Renal pelvis (tissue), 12 donors: ENCODE measurements at places on chromosomes 11 and 22. TPM values are rescaled to one million over a fixed set of nuclear protein-coding genes. Genes with fewer than 3 reads are reported as not detected.
A peak's percentile ranks its signal among the peaks of the same experiment; 100 is the strongest.

SLC35F2 gene
- 15.9 TPM for polyA plus RNA-seq

PDGFD gene
- 18.1 TPM for polyA plus RNA-seq

SCN3B gene
- 1.6 TPM for polyA plus RNA-seq

PYGM gene
- 2.3 TPM for polyA plus RNA-seq

- DNase-seq = no peak
These were observed 1484.5 kb upstream of the TENM4 start for GRCh38 chr11:80925321-80925720.

DNA sequence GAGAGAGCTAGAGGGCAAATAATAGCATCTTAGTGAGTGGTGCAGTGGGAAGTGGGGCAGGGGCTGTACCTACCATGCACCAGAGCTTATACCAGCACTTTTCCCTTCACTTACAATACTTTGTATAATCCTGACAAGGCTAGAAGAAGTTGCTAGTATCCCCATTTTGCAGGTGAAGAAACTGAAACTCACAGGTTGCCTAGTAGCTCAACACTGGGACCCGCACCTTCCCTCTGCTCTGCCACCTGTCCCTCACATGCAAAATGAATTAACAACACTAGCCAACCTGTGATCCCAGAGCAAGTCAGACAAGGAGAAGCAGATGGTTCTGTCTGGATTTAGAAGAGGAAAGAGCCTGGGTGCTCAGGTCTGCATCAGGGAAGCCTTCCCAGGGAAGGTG is 510.4 kb downstream of the BUD13 start:
- DNase-seq = no peak

DNA sequence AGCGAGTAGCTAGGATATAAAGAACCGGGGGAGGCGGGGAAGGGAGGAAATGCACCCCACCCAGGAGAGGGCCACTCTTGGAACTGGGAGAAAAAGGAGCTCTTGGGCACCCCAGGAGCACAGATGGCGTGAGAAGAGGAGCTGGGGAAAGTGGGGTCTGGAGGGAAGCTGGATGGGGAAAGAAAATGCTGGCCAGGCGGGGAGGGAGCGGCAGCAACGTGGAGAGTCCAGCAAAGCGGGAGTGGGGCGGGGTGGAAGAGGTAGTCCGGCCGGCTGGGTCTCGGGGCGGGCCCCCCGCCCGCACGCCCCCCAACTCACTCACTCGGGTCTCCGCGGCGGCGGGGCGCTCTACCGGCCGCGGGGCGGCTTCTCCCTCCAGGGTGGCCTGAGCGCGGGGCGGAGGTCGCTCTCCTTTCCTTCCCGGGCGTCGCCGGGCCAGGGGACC is 522 bp downstream of the TOB2 start:
- no peak for DNase-seq

DNA sequence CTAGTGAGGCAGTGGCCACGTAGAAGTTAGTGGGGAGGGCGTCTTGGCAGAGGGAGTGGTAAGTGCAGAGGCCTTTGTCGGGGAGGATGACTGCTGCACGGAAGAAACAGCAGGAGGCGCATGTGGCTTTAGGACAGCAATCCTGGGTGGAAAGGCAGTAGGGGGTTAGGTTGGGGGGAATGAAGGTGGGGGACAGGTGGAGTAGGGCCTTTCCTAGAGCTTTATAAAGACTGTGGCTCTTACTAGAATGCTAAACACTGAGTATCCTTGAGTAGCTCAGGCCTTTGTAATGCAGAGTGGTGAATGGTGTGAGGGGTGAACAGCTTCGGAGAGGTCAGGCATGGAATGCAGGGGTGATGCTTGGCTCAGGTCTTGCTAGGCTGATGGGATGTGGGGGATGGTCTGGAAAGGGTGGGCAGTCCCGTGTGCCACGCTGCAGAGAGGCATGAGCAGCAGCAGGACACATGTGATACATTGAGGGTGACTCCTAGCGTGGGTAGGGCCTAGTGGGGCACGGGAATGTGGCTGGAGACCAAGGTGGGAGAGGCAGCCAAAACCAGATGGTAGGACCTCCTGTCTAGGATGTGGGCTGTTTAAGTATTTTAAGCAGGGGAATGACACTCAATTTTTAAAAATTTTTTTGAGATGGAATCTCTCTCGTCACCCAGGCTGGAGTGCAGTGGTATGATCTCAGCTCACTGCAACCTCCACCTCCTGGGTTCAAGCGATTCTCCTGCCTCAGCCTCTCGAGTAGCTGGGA is 19.2 kb downstream of the AP2A2 start:
- peak; percentile 62 for DNase-seq

DNA sequence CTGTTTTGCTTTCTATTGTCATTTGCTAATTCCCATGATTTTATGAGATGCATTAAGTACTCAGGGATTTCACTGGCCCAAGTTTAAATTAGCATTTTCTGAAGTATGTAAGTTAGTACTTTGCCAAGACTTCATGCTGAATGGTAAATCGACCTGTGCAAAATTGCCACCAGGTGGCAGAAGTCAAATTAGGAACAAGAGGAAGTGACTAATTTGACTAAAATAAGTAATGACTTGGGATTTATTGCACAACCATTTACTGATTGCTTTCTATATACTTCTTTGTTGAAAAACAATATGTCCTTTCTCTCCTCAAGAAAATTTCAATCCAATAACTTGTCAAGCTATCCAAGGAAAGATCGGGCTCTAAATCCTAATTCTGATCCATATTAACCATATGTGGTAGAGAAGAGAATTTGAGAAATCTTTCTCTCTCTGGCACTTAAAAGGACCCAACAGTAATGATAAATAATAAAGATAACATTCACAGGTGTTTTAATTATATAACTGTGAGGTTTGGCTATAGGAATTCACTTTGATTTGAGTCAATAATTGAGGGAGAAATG is 253.7 kb upstream of the CHORDC1 start:
- DNase-seq = peak; percentile 20

DNA sequence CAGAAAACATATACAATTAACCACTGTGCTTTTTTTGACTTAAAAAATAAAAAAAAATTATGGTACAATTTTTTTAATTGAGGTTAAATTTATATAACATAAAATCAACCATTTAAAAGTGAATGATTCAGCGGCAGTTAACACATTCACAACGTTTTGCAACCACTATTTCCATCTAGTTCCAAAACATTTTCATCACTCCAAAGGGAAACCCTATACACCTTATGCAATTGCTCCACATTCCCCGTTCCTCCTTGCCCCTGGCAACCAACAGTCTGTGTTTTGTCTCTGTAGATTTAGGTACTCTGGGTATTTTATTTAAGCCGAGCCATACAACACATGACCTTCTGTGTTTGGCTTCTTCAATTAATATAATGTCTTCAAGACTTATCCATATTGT is 15.3 kb downstream of the DDI1 start:
- DNase-seq = no peak

DNA sequence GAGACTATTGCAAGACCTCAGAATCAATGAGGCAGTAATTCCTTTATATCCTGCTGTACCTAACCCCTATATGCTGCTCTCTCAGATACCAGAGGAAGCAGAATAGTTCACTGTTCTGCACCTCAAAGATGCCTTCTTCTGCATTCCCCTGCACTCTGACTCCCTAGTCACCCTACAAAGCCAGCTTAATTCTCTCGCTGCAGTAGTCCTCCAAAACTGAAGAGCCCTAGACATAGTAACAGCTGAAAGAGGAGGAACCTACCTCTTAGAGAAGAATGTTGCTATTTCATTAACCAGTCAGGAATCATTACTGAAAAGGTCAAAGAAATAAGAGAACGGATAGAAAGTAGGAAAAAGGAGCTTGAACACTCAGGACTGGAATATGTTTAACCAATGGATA is 49.3 kb downstream of the PRSS23 start:
- no peak for DNase-seq

DNA sequence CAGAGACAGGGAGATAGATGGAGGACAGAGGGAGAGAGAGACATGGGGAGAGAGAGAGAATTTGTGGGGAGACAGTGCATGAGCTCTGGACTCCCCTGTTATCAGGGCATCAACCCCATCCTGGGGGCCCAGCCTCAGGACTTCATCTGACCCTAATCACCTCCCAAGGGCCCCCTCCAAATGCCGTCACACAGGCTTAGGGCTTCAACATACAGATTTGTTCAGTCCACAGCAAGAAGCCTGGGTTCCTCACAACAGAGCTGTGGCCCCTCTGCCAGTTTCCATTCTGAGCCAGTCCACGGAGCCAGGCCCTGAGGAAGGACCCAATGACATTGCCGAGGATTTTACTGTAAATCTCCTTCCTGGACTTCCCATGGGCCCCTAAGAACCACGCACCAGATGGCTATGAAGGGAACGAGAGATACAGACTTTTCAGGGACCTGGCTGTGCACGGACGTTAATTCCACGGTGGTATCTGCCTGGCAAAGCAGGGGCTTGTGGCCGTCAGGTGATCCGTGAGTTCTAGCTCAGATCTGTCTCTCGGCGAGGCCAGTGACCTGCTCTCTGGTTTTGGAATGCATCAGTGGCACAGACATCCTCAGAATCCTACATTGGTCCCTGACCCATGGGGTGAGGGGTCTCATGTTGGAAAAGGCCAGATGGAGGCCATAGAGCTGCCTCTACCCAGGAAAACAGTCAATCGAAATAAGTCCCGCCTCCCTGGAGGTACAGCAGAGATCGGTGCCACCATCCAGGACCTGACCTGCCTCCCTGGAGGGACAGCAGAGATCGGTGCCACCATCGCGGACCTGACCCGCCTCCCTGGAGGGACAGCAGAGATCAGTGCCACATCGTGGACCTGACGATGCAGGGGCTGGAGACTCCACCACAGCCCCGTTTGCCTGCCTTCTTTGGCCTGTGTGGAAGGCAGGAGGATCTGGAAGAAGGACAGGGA is 8.7 kb upstream of the B4GALNT4 start:
- DNase-seq = no peak

GRCh38 chr11:48047616-48048015 is 67.3 kb downstream of the PTPRJ start:
- no peak for DNase-seq

DNA sequence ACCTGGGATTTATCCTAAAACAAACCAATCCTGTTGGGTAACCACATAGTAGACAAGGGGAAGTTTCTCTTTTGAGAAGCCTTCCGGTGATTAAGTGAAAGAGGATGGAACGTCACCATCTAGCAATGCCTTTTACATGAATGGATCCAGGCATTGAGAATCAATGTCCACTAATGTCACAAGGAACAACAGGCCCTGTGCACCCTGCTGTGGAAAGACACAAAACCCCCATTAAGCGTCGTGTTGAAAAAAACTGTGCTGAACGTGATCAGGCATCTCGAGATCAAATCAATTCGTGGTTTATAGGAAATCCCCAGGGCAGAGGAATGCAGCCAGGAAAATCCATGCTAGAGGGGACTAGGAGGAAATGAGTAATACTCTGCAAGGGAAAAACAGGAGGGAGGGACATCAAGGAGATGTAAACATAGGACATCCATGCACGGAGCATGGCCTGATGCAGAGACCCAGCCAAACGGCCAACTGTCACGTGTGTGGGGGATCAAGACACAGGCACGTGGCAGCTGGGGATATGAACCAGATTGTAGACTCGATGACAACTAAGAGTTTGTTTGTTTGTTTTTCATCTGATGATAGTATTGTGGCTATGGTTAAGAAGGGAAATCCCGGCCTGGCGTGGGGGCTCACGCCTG is 38.6 kb upstream of the CARS1 start:
- DNase-seq = peak; percentile 30

- DNase-seq = no peak
These were observed 771.7 kb downstream of the NTM start for GRCh38 chr11:132142121-132142520.

DNA sequence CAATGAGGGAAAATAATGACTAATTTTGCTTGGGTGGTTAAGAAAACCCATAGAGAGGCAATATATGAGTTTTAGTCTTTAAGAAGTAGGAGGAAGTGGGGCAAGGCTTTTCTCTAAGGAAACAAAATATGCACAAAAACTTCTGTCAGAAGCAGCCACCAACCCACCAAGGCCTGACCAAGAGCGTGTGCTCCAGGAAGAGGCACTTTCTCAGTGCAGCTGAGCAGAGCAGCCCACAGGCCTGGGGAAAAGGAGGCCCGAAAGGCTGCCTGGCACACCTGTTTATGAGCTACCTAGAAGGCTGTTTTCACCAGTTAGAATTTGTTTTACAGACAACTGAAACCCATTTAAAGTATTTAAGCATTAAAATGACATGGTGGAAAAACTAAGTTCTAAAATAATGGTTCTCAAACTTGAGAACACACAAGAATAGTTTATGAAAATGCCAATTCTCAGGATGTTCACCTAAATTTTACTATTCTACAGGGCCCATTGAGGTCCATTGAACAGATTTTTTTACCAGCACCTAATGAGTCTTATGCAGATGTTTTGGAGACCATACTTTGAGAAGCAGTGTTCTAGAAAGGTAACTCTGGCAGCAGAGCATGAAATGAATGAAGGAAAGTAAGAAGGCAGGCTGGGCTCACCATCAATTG is 160.5 kb upstream of the DDI1 start:
- no peak for DNase-seq
